Endodermal cell (in vitro differentiated cells): ENCODE measurements at places on chromosomes 3 and 15. TPM values are rescaled to one million over a fixed set of nuclear protein-coding genes. Genes with fewer than 3 reads are reported as not detected.

Gene PKM
- total RNA-seq: 2,197 and 2,260 TPM in 2 replicates

Gene SLC28A2
- 3.8 and 4.0 TPM in 2 replicates for total RNA-seq

Gene ISLR
- 0.23 TPM in 1 of 3 replicates, not detected in the others for total RNA-seq

Gene NDN
- total RNA-seq: 39.5 to 41.8 TPM (median 40.1 TPM) in 3 replicates

Gene ZNF80
- not detected in 2 replicates for total RNA-seq

DNA sequence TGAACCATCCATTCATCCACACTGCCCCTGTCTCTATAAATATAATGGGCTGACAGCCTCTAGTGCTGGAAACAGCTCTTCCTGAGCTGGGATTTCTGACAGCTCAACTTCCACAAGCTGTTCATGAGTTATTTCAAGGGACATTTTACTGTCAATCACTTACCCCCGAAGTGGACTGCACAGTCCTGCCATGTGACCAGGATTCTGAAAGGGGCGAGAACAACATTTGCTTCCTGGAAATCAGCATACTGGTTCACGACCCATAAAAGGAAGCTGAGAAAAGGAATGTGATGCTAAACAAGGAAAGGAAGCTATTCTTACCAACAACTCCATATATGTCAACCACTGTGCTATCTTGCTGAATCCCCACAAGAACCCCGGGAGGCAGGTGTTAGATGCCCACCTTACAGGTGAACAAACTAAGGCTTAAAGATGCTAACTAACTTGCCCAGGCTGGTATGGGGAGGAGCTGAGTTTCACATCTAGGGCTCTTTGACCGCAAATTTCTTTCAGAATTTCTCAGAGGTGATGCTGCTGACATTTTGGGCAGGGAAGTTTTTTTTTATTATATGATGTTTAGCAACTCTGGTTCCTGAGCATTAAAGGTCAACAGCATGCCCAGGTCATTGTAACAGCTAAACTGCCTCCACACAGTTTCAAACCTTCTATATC is 16.5 kb upstream of the REC114 start:
- DNase-seq: no peak

GRCh38 chr3:23685541-23686258 is 120.1 kb upstream of the UBE2E1 start:
- DNase-seq: no peak

DNA sequence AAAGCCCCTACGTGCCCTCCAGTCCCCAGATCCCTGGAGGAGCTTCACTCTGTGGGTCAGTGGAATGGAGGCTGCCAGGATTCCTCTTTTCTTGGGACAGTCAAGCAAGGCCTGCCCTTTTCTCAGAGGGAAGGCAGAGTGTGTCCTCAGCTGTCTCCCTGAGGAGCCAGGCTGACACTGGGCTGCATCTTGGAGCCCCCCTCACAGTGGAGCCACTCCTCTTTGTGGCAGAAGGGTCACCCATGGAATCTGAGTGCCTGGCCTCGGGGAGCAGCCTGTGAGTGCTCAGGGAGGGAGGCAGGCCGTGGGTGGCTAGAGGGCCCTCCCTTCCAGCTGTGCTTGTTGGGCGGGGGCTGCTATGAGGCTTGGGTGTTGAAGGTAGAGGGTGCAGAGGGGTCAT is 41.2 kb downstream of the BOC start:
- DNase-seq: no peak

Gene SLC22A13
- 0.21 to 0.33 TPM (median 0.29 TPM) in 3 replicates for total RNA-seq

- DNase-seq: no peak
These were observed 36.9 kb downstream of the AKAP13 start for GRCh38 chr15:85417276-85417675.

DNA sequence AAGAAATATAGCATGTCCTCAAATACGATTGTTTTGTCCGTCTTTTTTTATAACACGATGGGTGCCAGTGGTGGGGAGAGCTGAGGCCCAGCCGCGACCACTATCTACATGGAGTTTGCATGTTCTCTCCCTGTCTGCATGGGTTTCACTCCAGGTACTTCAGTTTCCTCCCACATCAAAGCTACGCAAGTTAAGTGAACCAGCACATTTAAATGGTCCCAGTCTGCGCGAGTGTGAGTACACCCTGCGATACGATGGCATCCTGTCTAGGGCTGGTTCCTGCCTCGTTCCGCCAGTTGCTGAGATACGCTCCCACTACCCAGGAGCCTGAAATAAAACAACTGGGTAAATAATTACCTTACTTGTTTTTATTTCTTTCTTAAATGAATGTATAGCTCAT is 40.6 kb downstream of the ATP13A3 start:
- DNase-seq: no peak

GRCh38 chr3:26807272-26807671 is 184.7 kb downstream of the LRRC3B start:
- DNase-seq: peak; percentile 54

Gene ALPK3
- 79.2 and 94.1 TPM in 2 replicates for total RNA-seq

- no peak for DNase-seq
These were observed 49.5 kb downstream of the CCDC12 start for GRCh38 chr3:46926871-46927717.

DNA sequence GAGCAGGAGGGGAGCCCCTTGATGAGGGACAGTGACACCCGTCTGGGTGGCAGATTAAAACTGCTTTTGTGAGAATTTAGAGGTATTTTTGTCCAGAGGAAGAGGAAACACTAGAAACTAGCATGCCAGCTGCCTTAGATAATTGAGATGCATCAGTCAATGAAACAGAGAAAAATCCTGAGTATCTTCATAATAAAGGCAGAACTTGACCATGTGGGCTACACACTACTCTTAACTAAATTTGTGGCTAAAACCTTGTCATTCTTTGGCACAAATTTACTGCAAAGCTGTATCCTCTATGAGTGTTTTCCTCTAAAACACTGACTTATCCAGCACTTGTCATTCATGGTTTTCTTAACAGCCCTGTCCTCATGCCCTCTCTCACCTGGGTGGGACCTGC is 259.7 kb upstream of the TPM1 start:
- no peak for DNase-seq

Gene CYP19A1
- total RNA-seq: not detected in 2 replicates

GRCh38 chr3:11641683-11642430 is 1.9 kb downstream of the VGLL4 start:
- no peak for DNase-seq

Gene PEX5L
- 0.86 TPM in 2 replicates for total RNA-seq

DNA sequence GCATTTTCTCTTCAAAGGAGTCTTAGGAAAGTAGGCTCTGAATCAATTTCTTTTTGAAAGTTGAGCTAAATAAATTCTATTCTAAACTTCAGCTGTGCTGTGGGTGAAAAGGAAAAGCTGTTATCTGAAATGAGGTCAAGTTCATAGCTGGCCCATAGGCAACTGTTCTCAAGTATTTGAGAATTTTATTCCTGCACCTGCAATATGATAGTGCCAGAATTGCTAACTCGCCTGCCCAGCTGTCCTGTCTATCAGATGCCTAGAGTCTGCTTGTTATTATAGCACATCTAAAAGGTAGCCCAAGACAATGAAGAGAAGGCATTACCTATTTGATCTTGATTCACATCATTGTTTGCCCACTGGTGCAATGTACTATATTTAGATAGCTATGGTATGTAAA is 798.7 kb downstream of the DIPK2A start:
- no peak for DNase-seq

GRCh38 chr3:155859859-155860258 is 5.6 kb upstream of the SLC33A1 start:
- DNase-seq: no peak

- peak; percentile 52 for DNase-seq
These were observed 154.3 kb downstream of the TMEM108 start for GRCh38 chr3:133192363-133192945.

Gene SNURF
- 21.8 and 27.4 TPM in 2 replicates for total RNA-seq

DNA sequence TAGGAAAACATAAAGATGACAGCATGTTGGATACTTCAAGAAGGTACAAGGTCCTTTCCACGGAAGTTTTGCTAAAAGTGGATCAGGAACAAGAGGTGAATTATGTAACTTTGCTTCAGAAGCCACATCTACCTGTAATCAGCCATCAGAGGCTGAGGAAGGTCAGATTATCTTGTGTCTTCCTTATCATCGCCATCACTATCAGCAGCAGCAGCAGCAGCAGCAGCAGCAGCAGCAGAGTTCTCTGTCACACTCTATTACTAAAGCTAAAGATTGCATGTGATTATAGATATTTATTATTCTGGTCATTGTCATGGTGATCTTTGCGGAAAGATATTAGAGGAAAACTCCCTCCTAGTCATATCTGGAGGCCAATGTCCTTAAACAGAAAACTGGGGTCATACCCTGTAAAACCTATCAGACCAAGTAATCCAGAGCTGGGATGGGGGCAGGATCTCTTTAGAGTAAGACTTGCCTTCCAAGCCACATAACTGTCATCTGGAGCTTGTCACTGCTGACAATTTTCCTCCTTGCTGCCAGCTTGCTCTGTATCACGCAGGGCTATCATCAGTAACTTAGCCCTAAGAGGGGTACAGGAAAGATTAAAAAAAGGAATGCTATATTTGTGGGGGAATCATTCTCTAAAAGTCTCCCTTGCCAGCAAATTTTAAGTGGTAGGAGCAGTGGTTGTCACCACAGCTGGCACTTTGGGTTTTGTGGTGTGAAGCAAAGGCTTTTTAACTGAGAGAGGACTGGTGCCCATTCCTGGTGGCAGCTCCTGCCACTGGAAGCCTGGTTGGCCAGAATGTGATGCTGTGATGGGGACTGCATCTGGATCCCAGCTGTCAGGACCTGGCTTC is 130.9 kb upstream of the RASGRP1 start:
- DNase-seq: no peak

- no peak for DNase-seq
These were observed 45.0 kb upstream of the FAH start for GRCh38 chr15:80107774-80108173.

- DNase-seq: no peak
These were observed 53.7 kb downstream of the PIK3CB start for GRCh38 chr3:138781012-138781470.

Gene DISP2
- total RNA-seq: 0.04 to 0.05 TPM (median 0.04 TPM) in 3 replicates

DNA sequence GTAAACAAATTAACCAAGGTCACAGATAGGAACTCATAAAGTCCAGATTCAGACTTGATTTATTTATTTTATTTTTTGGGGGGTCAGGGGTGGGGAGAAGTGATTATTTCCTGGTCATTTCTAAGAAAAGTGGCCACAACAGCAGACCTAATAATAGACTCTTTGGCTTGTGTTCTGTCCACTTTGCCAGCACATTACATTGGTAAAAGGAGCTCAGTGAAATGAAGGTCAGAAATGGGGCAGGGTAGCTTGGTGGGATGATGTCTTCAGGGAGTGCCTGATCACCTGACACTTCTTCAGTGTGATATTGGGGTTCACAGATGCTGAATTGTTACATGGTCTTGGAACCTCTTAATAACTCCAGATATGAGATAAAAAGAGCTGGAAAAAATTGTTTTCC is 10.1 kb downstream of the VPS8 start:
- no peak for DNase-seq

Gene TMCO5A
- not detected in 2 replicates for total RNA-seq

DNA sequence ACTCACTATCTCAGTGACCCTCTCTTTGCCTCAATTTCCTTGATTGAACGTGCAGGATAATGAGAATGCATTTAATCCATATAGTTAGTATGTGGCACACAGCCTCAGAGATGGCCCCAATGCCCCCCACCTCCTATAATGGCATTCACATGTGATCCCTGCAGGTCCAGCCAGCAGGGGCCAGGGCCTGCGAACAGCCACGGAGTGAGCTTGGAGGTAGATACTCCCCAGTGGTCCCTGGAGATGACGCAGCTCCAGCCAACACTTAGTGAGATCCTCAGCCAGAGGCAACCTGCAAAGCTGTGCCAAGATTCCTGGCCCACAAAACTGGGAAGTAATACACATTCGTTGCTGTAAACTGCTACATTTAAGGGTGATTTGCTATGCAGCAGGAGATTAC is 184.9 kb upstream of the NSMCE3 start:
- DNase-seq: no peak

Gene ISG20
- 3.5 to 9.7 TPM (median 9.3 TPM) in 3 replicates for total RNA-seq

Gene LEKR1
- total RNA-seq: 0.70 to 1.2 TPM (median 0.86 TPM) in 3 replicates

DNA sequence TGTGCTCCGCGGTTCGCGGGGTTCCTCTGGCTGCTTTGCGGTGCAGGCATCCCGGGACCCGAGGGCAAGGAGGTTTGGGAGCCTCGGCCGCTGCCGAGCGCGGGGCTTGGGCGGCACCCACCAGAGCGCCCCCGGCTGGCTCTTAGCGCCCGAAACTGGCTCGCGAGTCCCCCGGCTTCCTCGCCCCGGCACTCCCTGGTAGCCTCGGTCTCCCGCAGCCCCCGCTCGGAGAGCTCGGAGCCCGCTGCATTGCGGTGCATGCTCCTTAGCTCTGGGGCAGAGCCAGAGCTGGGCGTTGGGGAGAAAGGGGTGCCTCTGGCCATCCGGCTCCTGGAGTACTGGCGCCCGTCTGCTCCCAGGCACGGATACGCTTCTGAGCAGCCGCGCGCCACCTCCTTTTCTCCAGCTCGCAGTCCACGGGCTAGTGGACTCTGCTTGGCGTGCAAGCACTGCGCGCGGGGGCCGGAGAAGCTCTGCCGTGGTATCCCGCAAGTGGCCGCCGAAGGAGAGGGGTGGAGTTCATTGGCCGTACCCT is 753 bp downstream of the EPHB1 start:
- peak; percentile 86 for DNase-seq

GRCh38 chr3:53845103-53845880 is 927 bp downstream of the CHDH start:
- peak; percentile 93 for DNase-seq

DNA sequence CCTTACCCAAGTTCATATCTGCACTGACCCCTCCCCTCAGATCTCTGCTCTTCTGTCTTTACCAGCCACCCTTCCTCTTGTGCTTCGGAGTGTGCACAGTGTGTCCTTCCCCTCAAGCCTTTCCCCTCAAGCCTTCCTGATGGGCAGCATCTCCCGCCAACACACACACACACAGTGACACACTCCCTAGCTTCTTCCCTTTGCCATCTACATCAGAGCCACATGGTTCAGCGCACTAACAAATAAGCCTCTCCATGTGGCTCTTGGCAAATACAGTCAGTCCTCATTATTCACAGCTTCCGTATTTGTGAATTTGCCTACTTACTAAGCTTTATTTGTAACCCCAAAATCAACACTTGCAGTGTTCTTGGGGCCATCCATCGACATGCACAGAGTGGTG is 37.5 kb downstream of the SH3BP5 start:
- DNase-seq: no peak

Gene PLA2G4F
- not detected in 2 replicates for total RNA-seq

DNA sequence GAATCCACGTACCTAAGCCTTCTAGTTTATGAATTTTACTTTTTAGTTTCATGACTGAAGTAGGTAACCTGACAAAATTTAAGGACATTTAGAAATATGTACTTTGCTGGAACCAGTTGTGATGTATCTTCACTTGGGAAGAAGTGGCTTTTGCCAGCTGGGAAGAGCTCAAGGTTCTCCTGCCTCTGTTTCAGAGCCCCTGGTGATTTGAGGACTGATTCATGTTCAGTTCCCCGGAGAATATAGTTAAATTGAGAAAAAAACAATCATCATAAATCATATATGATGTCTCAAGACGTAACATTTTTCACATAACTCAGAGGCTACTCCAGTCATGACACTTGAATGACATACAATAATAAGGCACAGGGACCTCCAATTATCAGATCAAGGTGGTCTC is 473.4 kb downstream of the EPHA3 start:
- DNase-seq: no peak

Gene ANKUB1
- total RNA-seq: not detected in 2 replicates

Gene CCR8
- total RNA-seq: 0.22 TPM in 1 of 2 replicates, not detected in the other
